Suprapubic skin (tissue), 4 donors: ENCODE measurements at places on chromosomes 1 and 21. TPM values are rescaled to one million over a fixed set of nuclear protein-coding genes. Genes with fewer than 3 reads are reported as not detected.
A peak's percentile ranks its signal among the peaks of the same experiment; 100 is the strongest.

DNA sequence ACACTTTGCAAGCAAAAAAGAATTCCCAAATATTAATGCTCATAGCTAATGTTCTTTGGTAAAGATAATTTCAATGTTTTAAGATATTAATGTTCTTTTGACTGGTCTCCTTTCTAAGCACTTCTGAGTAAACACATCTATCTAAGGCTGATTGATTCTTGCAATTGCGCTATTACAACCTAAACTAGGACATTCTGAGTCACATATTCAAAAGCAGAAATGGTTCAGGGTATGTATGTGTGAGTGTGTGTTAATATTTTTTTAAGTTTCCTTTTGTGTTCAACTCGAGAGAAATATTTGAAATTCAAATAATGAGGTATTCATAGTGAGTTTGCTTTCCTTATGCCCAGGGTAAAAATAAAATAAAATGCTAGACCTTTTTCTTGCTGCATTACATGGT, 203.6 kb upstream of the GRIK3 start:
- no peak overlapping the region for H3K4me3 ChIP-seq
- no peak overlapping the region for H3K27ac ChIP-seq
- no peak for DNase-seq

- DNase-seq, result no peak
- H3K36me3 ChIP-seq, result peaks cover 33% of the 10 kb centered on the region
- no peak overlapping the region for H3K27ac ChIP-seq
- H3K4me1 ChIP-seq, result peaks cover 39% of the 10 kb centered on the region
- no peak overlapping the region for H3K4me3 ChIP-seq
These were observed 88.7 kb downstream of the ITPKB start for GRCh38 chr1:226650236-226650841.

DNA sequence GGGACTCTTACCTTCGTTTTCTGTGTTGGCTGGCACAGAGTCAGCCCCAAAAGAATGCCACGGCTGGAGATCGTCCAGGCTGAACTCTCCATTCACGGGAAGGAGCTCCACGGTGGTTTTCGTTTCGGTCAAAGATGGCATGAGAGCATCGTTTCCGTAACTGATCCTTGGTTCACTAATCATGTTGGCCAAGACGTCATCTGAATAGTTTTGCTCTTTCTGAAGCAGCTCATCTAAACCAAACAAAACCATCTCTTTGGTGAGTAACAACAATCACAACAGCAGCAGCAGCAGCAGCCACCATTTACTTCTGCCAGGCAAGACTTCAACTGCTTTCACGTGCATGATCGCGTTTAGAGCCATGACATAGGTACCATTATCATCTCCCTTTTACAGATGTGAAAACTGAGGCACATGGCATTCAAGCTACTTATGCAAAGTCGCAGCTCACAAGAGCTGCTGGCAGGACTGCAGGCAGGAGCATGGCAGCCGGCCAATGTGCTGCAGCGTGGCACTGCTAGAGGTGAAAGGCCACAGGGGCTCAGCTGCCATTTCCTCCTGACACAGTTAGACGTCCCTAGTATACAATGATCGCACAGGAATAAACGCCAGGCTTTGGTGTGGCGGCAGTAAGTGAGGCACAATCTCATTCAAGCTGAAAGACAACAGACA, 177.1 kb downstream of the GABPA start:
- H3K4me1 ChIP-seq, result peaks cover 15% of the 10 kb centered on the region
- H3K4me3 ChIP-seq, result no peak overlapping the region
- DNase-seq, result no peak
- H3K27me3 ChIP-seq, result no peaks in the 10 kb centered on the region
- no peak overlapping the region for H3K27ac ChIP-seq

- no peak for DNase-seq
- H3K4me1 ChIP-seq, result peaks cover 27% of the 10 kb centered on the region
- no peaks in the 10 kb centered on the region for H3K36me3 ChIP-seq
- no peaks in the 10 kb centered on the region for H3K27me3 ChIP-seq
These were observed 1.7 kb downstream of the ISG15 start for GRCh38 chr1:1014799-1015681.

Gene ZFP69B
- 1.1 TPM for total RNA-seq

DNA sequence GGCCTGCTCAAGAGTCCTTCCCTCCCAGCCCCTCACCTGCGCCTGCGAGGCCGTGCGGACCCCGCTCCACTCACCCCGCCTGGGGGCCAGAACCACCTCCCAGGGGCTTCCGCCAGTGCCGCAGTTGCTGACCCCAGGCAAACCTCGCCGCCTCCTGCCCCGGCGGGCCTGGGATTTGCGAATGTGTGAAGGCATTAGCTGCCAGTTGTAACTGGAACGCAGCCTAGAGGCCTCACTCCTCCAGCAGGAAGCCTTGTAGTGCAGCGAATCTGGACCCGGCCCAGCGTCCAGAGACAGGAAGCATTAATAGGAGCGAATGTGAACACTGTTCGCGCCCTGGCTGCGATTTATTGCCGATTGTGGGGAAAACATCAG, 140.9 kb upstream of the ARHGEF16 start:
- peak; percentile 91 for DNase-seq
- H3K4me1 ChIP-seq, result peaks cover 26% of the 10 kb centered on the region
- peaks cover 63% of the 10 kb centered on the region for H3K27me3 ChIP-seq
- H3K27ac ChIP-seq, result peak overlapping the region; percentile 82
- no peak overlapping the region for H3K4me3 ChIP-seq

DNA sequence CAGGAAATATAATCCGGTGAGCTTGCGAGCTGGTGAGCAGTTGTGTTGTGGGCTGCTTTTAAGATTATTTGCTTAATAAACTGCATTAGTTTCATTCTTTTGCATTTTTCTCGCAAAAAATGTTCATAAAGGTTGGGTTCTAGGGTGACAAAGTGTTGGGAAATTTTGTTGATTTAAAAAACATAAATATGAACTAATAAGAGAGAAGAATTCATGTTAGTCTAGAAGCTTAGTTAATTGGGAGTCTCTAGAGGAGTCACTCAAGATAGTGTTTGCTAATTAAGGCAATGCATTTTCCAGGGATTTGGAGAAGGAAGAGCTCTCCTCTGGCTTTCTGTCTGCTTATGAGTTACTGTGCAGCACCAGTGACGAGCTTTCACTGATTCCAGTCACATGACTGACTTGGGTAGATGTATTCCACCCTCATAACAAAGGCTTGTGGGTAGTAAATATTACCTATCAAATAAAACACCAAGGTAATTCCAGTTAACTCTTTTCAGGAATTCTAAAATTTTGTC, 417.0 kb downstream of the PTBP2 start:
- H3K27ac ChIP-seq, result no peak overlapping the region
- H3K27me3 ChIP-seq, result no peaks in the 10 kb centered on the region
- no peak overlapping the region for H3K4me3 ChIP-seq
- H3K4me1 ChIP-seq, result peaks cover 7% of the 10 kb centered on the region

DNA sequence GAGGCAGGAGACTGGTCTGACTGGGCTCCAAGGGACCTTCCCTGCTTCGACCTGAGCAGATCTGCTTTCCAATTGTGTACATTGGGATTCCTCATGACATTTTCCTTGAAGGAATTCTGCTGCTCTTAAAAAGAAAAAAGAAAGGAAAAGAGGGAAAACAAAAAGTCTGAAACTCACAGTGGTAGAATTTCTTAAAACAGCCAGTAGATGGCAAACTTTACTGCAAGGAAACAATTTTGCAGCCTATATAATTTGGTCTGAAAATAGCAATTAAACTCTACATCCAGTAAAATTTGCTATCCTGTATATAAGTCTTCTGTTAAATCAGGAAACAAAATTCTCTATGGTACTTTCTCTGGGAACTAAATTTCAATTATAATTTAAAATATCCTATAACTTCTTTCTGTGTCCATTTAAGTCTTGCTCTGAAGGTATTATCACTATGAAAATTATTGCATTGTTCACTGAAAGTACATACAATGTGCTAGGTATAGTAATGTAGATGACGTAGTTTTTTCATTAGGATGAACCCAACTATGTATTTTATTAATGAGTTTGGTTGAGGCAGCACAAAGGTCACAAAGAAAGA, 59.8 kb downstream of the CRB1 start:
- no peak for DNase-seq
- H3K36me3 ChIP-seq, result no peaks in the 10 kb centered on the region
- H3K4me3 ChIP-seq, result no peak overlapping the region
- no peaks in the 10 kb centered on the region for H3K4me1 ChIP-seq

- peaks cover 13% of the 10 kb centered on the region for H3K4me1 ChIP-seq
- peak overlapping the region; percentile 44 for H3K4me3 ChIP-seq
- H3K36me3 ChIP-seq, result no peaks in the 10 kb centered on the region
- H3K27me3 ChIP-seq, result peaks cover 24% of the 10 kb centered on the region
- DNase-seq, result no peak
These were observed 49.0 kb upstream of the ACOT11 start for GRCh38 chr1:54499097-54499359.

- no peaks in the 10 kb centered on the region for H3K27me3 ChIP-seq
- no peak for DNase-seq
- no peak overlapping the region for H3K27ac ChIP-seq
- H3K36me3 ChIP-seq, result no peaks in the 10 kb centered on the region
These were observed 2.3 kb downstream of the ZMYM4 start for GRCh38 chr1:35270836-35271235.

DNA sequence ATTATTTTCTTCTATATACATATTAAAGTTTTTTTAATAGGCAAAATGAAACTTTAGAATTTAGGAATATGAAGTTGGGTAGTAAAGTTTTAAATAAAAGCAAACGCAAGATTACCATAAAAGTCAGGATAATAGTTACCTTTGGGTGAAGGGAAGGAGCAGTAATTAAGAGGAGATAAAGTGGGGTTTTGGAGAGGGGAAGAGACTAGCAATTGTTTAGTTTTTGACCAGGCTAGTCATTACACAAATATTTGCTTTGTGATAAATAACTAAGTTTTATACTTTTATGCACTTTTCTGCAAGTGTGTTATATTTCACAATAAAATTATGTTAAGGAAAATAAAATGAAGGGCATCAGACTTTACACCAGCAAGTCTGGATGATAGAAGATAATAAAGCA, 27.7 kb upstream of the GUCA2B start:
- no peak overlapping the region for H3K27ac ChIP-seq
- H3K36me3 ChIP-seq, result no peaks in the 10 kb centered on the region
- H3K27me3 ChIP-seq, result no peaks in the 10 kb centered on the region
- H3K4me3 ChIP-seq, result no peak overlapping the region
- no peaks in the 10 kb centered on the region for H3K4me1 ChIP-seq
- no peak for DNase-seq

DNA sequence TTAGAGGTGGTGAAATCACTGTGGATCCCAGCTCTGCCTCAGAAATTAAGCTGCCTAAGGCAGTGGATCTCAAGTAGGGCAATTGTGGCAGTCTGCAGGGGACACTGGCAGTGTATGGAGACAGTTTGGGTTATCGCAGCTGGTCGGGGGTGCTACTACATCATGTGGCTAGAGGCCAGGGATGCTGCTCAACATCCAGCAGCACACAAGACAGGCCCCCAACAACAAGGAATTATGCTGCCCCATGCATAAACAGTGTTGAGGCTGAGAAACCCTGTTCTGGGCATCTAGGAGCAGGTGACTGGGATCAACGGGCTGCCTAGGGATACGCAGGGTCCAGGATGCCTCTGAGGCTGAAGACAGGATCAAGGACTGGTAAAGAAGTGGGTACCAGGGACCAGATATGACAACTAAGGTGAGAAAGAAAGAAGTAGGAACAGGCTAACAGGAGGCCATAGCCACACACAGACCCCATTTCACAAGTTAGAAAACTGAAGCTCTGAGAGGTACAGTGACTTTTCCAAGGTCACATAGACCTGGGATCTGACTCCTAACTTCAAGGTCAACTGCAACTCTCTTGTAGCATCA, 8.7 kb downstream of the BATF3 start:
- no peaks in the 10 kb centered on the region for H3K4me1 ChIP-seq
- no peak overlapping the region for H3K27ac ChIP-seq
- peaks cover 3% of the 10 kb centered on the region for H3K27me3 ChIP-seq
- no peaks in the 10 kb centered on the region for H3K36me3 ChIP-seq
- DNase-seq, result no peak

Gene CRABP2
- 98.0 TPM for total RNA-seq

Gene LYPLA2
- total RNA-seq, result 76.9 TPM

DNA sequence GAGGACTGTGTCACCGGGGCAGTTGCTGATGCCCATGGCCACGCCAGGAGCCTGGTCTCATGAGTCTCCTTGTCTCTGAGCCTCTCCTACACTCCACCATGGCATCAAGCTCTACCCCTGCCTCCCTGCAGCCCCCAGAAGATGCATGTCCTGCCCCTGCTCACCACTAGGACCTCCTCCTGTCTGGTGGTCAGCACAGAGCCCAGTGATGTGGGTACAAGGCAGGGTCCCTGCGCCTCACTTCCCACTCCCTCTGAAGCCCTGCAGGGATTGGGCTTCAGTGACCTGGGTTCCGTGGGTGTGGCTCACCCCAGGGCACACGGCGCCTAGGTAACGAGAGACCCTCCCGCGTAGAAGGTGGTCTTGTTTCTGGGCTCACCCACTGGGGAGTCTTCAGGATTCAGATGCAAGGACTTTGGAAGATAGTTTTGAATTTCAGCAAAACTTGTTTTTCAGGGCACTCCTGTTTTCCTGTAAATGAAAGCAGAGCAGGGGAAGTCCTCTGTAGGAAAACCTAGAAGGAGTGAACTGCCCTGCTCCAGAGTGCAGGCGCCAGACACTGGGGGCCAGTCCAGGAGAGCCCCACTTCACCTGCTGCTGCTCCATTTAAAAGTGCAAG, 2.8 kb downstream of the COL18A1 start:
- H3K27me3 ChIP-seq, result no peaks in the 10 kb centered on the region
- peaks cover 77% of the 10 kb centered on the region for H3K4me1 ChIP-seq
- H3K36me3 ChIP-seq, result no peaks in the 10 kb centered on the region
- DNase-seq, result no peak
- H3K27ac ChIP-seq, result no peak overlapping the region

Gene GIPC2
- 4.2 TPM for total RNA-seq

- peaks cover 33% of the 10 kb centered on the region for H3K36me3 ChIP-seq
- peaks cover 27% of the 10 kb centered on the region for H3K4me1 ChIP-seq
- H3K4me3 ChIP-seq, result no peak overlapping the region
- H3K27ac ChIP-seq, result no peak overlapping the region
- DNase-seq, result no peak
These were observed 41.0 kb downstream of the VANGL1 start for GRCh38 chr1:115682792-115683191.

DNA sequence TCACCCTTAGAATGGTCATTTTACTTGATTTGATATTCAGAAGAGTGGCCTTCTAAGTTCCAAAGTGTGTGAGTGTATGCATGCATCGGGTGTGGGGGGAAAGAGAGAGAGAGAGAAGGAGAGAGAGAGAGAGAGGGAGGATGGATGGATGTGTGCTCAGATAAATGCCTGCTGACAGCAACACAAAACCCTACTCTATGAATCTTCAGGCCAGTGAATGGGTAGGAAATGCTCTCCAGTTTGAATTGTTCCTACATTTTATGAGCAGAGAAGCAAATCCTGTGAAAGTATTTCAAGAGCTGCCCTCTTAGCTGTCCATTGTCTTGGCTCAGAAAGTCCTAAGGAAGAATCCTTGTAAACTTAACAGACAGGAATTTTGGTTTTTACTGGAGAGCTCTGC, 7.4 kb downstream of the JAM2 start:
- no peak overlapping the region for H3K27ac ChIP-seq
- DNase-seq, result no peak
- no peak overlapping the region for H3K4me3 ChIP-seq
- no peaks in the 10 kb centered on the region for H3K4me1 ChIP-seq
- H3K36me3 ChIP-seq, result no peaks in the 10 kb centered on the region
- no peaks in the 10 kb centered on the region for H3K27me3 ChIP-seq

Gene PCP4
- 12.4 TPM for total RNA-seq

GRCh38 chr1:9849691-9850441, 26.1 kb upstream of the CLSTN1 start:
- DNase-seq, result no peak
- H3K36me3 ChIP-seq, result peaks cover 20% of the 10 kb centered on the region
- no peaks in the 10 kb centered on the region for H3K27me3 ChIP-seq
- H3K27ac ChIP-seq, result no peak overlapping the region
- peaks cover 16% of the 10 kb centered on the region for H3K4me1 ChIP-seq

Gene HAX1
- 83.2 TPM for total RNA-seq

Gene SMIM1
- total RNA-seq, result 8.4 TPM

Gene FCRL6
- 0.49 TPM for total RNA-seq
